NCI-H1105 (cell line): ENCODE measurements at places on chromosomes 3 and 15.

DNA sequence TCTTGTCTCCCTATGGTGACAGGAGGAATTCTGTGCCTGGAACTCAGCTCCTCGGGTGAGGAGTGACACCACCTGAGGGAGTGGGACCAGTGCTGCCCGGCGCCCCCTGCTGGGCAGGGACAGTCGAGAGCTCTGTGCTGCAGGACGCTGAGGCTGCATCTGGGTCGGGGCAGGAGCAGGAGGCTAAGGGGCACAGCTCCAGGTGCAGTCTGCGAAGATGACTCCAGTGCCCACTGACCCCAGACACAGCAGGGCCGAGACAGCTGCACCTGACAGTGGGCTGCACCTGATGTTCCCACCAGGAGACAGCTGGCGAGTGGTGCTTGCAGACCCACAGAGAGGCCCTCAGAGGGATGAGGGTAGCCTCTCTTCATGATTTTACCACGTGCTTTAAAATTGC lies 152.9 kb downstream of the ATP10A start:
- no peak for DNase-seq

- no peak for DNase-seq
Measured at GRCh38 chr15:47844437-47844836, 127.1 kb downstream of the SEMA6D start.

DNA sequence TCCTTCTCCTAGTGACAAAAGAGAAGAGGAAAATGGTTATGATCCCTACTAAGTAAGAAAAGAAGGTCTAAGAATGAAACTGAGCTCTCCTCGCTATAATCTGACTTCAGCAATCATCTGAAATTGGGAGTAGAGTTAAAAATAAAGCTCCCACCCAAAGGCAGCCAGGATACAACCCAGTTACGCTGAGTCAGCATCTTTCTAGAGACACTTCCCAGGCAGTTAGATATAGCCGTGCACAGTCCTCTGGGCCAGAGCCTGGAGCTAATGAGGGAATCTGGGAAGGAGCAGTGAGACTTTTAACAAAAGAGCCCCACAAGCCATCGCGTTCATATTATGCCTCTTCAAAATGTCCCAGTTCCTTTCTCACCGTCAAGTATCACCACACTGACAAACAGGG lies 39.1 kb upstream of the SETMAR start:
- DNase-seq: no peak

DNA sequence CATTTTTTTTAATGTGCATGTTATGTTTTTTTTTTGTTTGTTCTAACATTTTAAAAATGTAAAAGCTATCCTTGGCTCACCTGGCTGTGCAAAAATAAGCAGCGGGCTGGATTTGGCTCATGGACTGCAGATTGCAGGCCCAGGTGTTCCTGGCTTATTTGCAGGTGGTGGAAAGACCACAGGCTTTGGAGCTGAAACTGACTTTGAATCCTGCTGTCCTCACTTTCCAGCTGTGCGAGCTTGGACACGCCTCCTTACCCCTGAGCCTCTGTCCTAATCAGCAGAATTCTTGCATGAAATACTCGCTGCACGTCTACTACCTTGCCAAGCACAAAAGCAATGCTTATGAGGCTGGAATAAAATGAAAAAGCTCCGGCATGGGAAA lies 188.7 kb upstream of the TPM1 start:
- DNase-seq: no peak

DNA sequence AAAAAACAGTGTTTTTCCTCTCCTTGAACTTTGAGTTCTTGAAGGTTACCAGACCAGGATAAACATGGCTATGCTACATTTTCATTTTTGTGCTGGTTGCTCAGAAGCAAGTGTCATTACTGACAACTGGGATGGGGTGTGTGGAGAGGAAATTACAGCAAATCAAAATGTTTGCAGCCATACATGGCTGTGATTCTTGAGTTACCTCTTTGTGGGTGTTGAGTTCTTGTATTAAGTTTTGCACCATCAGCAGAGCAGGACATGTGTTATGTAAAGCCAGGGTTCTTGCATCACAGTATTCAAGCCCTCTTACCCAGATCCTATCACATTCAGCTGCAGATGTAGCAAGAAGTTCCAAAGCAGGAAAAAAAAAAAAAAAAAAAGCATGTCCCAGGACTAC lies 53.9 kb upstream of the ATOSA start:
- DNase-seq: no peak

- DNase-seq: no peak
Measured at GRCh38 chr3:118544458-118544857, 490.2 kb downstream of the IGSF11 start.

- DNase-seq: no peak
Measured at GRCh38 chr3:15645740-15646501, 44.4 kb downstream of the BTD start.

DNA sequence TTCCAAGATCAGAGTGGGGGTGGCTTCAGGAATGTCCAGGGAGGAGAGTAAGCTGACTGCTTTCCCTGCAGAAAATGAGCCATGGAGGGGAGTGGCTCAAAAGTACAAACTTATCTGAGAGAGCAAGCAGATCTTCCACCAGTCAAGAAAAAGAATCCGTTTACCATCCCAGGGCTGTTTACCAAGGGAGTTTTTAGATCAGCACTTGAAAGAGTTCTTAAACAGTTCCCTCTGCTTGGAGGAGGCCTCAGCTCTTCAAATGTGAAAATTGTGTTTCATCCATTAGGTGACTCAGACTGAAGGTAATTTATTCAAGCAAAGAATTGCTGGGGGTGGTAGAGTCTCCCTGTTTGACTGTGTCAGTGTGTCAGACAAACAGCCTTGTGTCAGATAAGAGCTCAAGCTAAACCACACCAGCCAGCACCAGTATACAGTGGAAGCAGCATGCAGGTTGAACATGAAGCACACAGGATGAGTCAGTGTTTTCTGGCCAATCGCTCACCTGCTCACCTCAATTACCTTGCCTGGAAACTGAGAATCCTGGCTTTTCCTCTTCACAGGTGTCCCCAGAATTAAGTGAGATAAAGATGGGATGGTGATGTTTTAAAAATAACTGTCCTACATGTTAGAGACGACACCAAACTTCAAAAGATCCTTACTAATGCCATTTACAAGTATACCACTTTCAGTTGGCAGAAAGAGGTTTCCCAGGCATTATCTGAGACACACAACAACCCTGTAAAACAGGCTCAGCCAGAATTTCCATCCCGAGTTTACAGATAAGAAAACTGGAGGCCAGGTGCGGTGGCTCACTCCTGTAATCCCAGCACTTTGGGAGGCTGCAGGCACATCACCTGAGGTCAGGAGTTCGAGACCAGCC lies 21.7 kb downstream of the SH3BP5 start:
- DNase-seq: no peak

- no peak for DNase-seq
Measured at GRCh38 chr15:52466134-52466701, 62.5 kb downstream of the MYO5A start.

DNA sequence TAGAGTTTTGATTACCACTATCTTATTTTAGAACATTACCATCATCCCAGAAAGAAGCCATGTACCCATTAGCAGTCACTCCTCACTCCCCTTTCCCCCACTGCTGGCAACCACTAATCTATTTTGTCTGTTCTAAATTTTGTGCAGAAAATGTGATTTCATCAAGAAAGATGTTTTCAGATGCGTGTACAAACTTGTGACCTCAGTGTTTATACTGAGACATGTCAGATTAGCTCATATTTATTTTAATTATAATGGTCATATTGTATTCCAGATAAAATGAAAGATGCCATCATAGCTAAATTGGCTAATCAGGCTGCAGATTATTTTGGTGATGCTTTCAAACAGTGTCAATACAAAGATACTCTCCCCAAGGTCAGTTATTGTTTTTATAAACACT lies 27.8 kb downstream of the PDCD6IP start:
- DNase-seq: no peak

- no peak for DNase-seq
Measured at GRCh38 chr15:55402707-55403106, 5.5 kb downstream of the CCPG1 start.

- no peak for DNase-seq
Measured at GRCh38 chr3:14424711-14425580, 22.5 kb downstream of the SLC6A6 start.

DNA sequence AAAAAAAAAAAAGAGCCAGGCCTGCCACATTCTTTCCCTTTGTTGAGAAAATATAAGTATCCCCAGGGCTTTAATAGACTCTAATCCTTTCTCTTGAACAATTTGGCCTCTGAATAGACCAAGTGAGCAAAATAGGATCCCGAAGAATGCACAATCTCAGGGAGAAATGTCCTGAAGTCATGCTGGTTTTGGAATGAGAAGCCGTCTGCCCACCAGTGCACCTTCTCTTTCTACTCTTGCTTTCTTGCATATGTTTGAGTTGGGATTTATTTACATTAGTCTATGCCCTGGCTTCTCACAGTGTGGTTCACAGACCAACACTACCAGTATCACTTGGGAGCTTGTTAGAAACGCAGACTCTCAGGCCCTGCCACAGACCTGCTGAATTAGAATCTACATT lies 153.0 kb downstream of the ZNF621 start:
- DNase-seq: no peak

DNA sequence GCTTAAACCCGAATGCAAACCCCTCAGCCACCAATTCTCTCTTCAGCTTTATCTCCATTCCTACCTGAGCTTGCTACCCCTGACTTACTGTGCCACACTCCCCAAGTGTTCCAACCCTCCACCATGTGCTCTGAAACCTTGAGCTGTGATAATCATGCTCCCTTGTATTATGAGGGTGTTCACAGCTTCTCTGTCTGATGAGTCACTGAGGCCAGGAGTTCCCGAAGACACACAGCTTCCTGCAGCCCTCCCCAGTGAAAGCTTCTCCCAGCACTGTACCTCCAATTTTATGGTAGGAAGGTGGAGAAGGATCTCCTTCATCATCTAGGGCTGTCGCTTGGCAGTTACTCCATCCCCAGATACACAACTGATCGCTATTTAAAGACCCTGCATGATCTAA lies 24.9 kb downstream of the STAC start:
- DNase-seq: no peak

DNA sequence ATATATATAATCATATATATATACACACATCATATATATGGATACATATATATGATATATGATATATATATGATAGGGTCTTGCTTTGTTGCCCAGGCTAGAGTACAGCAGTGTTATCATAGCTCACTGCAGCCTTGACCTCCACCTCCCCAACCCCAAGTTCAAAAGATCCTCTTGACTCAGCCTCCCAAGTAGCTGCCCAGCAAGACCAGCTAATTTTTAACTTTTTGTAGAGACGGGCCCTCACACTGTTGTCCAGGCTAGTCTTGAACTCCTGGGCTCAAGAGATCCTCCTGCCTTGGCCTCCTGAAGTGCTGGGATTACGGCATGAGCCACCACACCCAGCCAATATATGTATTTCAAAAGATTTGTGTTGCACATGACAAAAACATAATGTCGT lies 83.0 kb downstream of the TBL1XR1 start:
- DNase-seq: no peak

DNA sequence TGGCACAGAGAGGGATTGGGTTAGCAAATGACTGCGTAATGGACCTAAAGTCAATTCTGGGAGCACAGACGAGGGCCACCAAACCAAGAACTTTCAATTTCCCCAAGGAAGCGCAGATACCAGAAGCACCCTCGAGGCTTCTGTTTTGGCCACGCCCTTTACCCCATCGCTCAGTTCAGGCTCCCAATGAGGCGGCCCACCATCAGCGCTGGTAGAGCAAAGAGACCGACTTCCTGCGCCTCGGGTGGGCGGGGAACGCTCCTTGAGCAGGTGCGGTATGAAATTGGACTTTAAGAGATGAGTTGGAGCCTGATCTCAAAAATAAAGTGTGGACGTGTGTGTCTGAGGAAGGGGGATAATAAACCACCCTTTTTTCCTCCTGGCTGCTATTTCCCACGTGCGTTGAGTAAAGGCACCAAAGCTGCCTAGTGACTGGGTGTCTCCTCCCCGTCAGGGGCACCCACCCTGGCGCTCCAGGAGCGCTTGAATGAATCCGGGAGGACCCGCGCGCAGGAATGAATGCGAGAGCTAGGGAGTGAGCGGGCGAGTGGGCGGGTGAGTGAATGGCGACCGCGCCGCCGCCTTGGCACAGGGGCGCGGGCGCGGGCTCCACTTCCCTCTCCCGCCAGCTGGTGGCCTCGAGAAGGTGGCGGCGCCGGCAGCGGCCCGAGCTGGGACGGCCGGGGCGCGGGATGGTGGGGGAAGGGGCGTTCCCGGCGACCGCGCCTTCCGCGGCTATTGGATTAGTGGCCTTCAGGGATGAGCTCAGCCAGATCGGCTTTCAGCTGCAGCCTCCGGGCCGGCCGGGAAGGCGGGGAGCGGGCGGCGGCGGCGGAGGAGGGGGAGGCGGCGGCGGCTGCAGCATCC lies at the start of gene SPSB4:
TSS of gene SPSB4 (plus strand) at position 772 of the 867 bp plus-strand sequence. CDS start 14,758 bp downstream, outside the sequence.
- peak; percentile 77 for DNase-seq

- DNase-seq: no peak
Measured at GRCh38 chr15:70589221-70589620, 174.1 kb downstream of the UACA start.

GRCh38 chr15:53448232-53449015 lies 311.0 kb downstream of the WDR72 start:
- DNase-seq: peak; percentile 33

DNA sequence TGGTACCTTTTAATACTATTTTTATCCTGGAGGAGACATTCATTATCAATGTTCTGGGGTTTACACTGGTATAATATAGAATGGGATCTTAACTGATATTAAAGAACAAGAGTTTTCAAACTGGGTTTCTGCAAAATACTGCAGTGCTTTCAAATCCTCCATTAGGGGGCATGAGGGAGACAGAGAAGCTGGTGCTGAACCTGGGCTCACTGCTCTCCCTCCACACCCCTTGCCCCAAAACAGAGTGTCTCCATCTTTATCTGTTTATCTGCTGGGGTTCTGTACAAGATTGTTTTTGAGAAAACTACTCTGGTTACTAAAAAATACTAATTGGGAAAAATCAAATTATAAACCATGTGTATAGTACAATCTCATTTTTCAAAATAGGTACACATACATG lies 41.7 kb downstream of the CADPS start:
- DNase-seq: no peak

GRCh38 chr15:77002954-77003912 lies 8.3 kb downstream of the PSTPIP1 start:
- DNase-seq: no peak

DNA sequence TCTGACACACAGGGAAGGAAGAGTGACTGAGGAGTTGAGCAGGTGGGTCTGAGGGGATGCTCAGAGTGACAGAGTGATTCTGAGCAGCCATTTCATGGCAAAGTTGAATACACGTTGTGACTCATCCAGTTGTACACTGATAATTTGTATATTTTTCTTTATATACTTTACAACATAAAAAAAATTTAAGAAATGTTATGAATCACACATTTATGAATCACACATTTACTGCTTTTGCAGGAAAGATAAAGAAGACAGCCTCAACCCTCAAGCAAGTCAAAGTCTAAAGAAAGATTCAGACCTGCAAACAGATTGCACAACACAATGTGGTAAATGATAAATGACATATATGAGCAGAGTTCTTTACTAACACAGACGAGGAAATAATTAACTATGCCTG lies 21.0 kb upstream of the CHMP2B start:
- no peak for DNase-seq
